NT2/D1 (cell line): ENCODE measurements at places on chromosomes 13 and 19.
A peak's percentile ranks its signal among the peaks of the same experiment; 100 is the strongest.

- DNase-seq: no peak
These were observed 34.5 kb downstream of the PLEKHJ1 start for GRCh38 chr19:2201473-2202148.

DNA sequence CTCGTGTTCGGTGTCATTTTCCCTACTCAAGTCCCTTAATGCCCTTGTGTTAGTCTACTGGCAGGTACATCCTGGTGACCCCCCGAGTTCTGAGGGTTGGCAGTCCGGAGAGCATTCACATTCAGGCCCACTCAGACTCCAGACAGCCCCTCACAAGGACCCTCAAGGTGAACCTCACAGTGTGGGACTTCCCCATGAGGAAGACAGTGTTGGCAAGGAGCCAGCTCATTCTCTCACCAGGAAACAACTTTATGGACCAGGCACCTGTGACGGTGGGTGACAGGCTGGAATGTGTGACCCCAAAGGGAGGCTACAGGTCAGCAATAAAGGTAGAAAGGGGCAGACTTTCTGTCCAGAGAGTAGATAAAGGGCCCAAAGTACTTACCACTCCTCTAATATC lies 24.5 kb downstream of the RDH8 start:
- no peak for DNase-seq

GRCh38 chr19:7862413-7862951 lies 11.7 kb downstream of the PRR36 start:
- DNase-seq: peak; percentile 84

GRCh38 chr19:44748426-44749254 lies at the start of gene BCL3:
BCL3 (plus strand) TSS chr19:44748708; CDS start chr19:44748791, 83 bp downstream.
- no peak for DNase-seq

DNA sequence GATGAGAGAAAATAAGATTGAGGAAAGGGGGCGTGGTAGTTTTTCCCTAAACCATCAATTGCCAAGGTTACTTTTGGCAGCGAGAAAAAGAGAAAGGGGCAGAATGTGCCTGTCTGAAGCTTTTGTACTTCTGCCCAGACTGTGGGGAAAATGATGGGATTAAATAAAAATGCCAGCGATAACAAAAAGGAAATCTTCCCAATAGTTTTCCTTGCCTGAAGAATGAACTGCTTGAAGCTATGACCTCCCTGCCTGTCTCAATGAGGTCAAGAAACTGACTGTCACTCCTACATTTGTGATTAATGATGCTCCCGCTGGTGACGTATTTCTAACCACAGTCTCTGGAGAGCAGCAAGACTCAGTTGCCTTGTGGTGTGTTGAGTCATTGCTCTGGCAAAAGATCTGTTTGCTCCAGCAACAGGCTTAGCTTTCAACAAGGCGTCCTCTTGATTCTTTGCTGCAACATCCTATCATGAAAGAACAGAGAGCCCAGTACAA lies 1051.5 kb downstream of the DIAPH3 start:
- DNase-seq: no peak

- no peak for DNase-seq
These were observed 5.3 kb upstream of the DNAJC3 start for GRCh38 chr13:95671597-95671996.

DNA sequence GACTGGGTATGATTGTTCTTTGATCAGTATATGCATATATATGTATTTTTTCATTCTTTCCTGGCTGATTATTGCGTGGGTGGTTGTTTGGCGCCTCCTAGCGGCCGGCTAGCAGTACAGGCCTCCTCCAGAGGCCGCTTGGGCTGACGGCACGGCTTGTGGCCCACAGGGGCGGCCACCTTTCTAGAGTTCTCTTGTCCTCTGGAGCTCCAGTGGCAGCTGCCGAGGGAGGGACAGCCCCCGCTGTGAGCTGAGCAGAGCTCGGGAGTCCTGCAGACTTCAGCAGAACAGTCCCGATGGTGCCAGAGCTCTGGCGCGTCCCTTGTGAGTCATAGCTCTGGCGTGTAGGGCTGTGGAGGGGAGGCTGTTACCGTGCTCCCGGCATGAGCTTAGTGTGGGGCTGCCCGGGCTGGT lies 22.5 kb upstream of the ZNF429 start:
- DNase-seq: peak; percentile 38

DNA sequence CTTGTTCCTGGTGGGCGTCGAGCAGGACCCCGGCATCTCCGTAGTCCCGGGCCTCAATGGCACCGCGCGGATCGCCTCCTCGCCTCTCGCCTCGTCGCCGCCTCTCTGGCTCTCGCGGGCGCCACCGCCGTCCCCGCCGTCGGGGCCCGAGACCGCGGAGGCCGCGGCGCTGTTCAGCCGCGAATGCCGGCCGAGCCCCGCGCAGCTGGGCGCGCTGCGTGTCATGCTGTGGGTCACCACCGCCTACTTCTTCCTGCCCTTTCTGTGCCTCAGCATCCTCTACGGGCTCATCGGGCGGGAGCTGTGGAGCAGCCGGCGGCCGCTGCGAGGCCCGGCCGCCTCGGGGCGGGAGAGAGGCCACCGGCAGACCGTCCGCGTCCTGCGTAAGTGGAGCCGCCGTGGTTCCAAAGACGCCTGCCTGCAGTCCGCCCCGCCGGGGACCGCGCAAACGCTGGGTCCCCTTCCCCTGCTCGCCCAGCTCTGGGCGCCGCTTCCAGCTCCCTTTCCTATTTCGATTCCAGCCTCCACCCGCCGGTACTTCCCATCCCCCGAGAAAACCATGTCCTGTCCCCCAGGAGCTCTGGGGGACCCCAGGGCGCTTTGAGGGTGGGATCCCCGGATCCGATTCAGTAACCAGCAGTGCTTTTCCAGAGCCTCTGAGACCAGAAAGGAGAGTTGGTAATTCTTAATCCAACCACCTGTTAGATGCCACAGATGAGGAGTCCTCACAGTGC lies 885 bp downstream of the MLNR start:
- no peak for DNase-seq

- no peak for DNase-seq
These were observed 48.7 kb downstream of the RFX2 start for GRCh38 chr19:6061376-6062130.

GRCh38 chr19:41776700-41777099 lies 19.7 kb upstream of the CEACAM3 start:
- DNase-seq: no peak

- no peak for DNase-seq
These were observed 17.0 kb downstream of the CYP2F1 start for GRCh38 chr19:41131186-41131585.

DNA sequence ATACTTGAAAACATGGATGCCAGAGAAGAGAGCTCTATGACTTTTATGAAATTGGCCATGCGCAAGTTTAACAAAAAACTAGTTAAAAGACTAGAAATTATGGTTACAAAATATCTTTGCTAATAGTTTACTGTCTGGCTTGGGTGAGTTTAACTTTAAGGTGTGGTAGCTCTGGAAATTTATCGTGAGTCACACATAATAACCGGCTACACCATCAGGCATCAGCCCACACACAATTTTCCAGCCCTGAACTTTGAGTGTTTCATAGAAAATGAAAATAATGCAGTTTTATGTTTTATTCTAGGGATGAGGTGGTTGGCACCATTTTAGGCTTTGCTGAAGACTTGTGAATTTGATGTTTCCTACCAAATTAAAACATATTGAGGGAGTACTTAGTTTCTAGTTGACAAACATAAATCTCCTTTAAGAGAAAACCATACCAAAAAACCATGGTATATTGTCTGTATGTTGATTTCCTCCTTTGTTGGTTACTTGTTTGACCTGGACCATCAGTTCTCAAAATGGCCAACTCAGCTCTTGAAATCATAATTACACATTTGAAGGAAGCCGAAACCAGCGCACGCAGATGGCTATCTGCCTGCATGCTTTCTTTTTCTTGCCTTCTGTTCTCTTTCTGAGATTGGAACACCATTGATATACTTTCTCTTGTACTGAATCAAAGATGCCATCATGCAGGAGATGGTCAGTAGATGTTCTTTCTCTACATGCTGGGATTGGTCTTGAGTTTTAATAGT lies 125.1 kb downstream of the AKAP11 start:
- no peak for DNase-seq

GRCh38 chr13:102945324-102945815 lies 99.5 kb downstream of the ERCC5 start:
- DNase-seq: no peak

- DNase-seq: no peak
These were observed 66.6 kb upstream of the XPO4 start for GRCh38 chr13:20969182-20969581.

DNA sequence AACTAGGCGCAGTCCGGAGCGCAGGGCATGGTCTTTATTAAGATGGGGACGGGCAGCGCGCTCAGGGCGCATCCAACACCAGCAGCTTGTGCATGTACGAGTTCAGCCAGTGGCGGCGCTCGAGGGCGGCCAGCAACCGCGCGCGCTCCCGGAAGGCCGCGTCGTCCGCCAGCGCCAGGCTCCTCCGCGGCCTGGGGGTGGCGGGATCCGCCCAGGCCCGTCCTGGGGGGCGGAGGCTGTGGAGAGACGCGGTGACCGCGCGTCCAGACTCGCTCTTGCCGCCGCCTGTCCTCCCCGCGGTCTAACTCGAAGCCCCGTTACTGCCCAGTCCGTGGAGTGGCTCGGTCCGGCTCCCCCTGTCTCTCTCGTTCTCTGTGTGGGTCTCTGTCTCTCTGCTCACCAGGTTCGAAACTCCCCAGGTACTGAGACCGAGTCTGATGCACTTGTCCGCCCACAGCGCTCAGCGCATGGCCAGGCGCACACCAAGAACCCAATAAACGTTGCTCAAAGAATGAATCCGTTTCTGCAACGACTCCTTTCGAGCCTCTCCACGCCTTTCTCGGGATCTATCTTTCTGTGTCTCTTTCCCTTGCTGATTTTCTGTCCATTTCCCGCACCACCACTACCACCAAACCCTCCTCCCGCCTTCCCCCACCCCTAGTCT lies 702 bp downstream of the PTH2 start:
- DNase-seq: no peak

GRCh38 chr19:57053401-57053800 lies 66.4 kb upstream of the USP29 start:
- DNase-seq: no peak

GRCh38 chr19:55720801-55721200 lies 17.4 kb downstream of the NLRP9 start:
- no peak for DNase-seq

DNA sequence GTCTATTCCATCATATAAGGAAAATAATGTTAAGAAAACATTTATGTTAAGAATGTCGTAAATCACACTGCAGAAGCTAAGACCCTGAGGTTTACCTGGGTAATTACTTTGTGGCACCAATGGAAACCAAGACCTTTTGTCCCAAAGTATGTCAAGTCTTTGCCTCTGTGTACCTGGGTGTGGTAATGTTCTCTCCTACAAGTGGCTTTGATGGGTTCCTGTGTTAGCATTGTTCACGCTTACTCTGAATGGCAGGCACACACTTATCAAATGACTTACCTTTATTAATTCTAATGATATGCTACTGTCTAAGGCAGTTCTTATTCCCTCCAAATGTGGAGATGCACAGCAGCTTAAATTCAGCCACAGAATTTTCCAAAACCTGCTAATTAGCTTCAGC lies 206.1 kb downstream of the KCTD12 start:
- DNase-seq: no peak

- DNase-seq: no peak
These were observed 144.4 kb downstream of the ZIC5 start for GRCh38 chr13:99827011-99827772.

GRCh38 chr13:44432650-44433049 lies 59.0 kb downstream of the SERP2 start:
- no peak for DNase-seq
